ENCODE measurements at places on chromosomes 3 and 15.

- DNase-seq: no peak
These were observed 159.0 kb upstream of the IL12A start for GRCh38 chr3:159829539-159830227.

GRCh38 chr3:57086201-57086600, 25.7 kb downstream of the SPATA12 start:
- DNase-seq: no peak

DNA sequence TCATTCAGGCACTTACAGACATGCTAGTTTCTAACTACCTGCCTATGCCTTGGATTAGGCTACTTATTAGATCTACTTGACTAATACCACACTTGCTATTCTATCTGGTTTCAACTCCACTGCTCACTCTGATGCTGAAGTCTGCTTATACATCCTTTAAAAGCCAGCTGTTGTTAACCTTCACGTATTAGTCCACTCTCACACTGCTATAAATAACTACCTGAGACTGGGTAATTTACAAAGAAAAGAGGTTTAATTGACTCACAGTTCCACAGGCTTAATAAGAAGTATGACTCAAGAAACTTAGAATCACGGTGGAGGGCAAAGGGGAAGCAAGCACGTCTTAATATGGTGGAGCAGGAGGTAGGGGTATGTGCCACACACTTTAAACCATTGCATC, 47.7 kb upstream of the ANKRD28 start:
- no peak for DNase-seq

GRCh38 chr3:127411083-127411727, 123.4 kb upstream of the PRR20G start:
- DNase-seq: peak; percentile 18

DNA sequence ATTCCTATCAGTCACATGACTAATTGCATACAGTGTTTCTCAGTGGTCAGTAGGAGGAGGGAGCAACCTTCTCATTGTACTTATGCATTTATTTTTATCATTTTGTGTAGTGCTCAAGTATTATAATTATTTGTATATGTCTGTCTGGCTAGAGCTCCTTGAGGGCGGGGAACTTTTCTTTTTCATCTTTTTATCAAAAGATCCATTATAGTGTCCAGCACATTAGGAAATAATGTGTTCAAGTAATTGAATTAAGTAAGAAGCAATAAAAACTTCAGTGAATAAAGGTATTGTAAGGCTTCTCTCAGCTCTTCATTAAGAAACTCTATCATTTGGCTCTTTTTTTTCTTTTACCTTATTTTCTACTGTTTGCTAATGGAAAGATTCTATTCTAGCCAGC, 18.8 kb downstream of the FGF7 start:
- no peak for DNase-seq

GRCh38 chr15:29685156-29686078, 136.9 kb downstream of the TJP1 start:
- no peak for DNase-seq

GRCh38 chr3:43872301-43872700, 181.6 kb downstream of the ABHD5 start:
- DNase-seq: no peak

DNA sequence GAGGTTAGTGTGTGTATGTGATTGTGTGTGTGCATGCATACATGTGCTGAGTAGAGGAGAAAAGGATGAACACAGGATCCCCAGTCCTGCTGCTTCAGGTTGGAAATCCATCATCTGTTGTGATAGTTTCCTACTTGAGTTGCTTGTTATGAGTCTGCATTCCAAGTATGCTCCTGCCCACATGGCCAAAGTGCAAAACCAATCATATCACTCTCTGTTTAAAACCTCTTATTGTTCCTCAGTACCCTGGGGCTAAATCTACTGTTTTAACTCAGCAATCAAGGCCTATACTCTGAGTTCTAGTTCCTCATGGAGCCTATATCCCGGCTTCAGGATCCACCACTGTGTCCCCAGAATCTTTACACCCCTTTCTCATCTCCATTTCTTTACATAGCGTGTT, 139.9 kb upstream of the TLE3 start:
- no peak for DNase-seq

GRCh38 chr15:29677455-29677854, 144.8 kb downstream of the TJP1 start:
- no peak for DNase-seq

GRCh38 chr15:50523851-50524251, 22.6 kb downstream of the USP50 start:
- no peak for DNase-seq

- no peak for DNase-seq
These were observed 272.7 kb upstream of the RGMA start for GRCh38 chr15:93361703-93362102.

GRCh38 chr15:68107142-68107541, 53.0 kb downstream of the PIAS1 start:
- no peak for DNase-seq

GRCh38 chr15:72237853-72238224, 6.8 kb upstream of the PKM start:
- DNase-seq: no peak

- no peak for DNase-seq
These were observed 10.6 kb upstream of the ITPKA start for GRCh38 chr15:41483115-41483514.

GRCh38 chr3:156978481-156978961, 152.4 kb downstream of the LEKR1 start:
- no peak for DNase-seq

DNA sequence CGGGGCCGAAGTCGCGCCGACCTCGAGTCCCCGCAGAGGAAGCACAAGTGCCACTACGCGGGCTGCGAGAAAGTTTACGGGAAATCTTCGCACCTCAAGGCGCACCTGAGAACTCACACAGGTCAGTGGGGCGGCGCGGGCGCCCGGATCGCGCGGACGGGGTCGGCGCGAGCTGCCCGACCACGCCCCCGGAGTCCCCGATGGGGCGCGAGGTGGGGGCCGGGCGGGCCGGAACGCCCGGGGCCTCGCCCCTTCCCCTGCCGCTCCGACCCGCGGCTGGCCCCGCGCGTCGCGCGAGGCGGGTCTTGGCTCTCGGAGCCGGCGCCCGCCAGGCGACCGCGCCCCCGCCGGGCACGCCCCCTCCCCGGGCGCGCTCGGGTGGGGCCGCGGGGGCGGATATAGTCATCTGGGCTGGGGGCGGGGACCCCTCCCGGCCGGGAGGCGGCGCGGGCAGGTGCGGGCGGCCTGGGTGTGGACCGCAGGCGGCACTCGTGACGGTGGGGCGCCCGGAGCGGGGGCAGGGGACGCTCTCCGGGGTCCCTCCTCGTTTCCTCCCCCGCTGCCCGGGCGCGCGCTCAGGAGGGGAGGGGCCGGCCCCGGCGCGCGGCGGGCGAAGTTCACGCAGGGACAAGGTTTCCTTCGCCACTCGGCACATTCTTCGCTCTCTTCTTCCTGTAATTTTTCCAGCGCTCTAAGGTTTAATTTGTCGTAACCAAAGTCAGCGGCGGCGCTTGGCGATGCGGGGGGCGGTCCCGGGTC, 1.2 kb downstream of the KLF13 start:
- no peak for DNase-seq

DNA sequence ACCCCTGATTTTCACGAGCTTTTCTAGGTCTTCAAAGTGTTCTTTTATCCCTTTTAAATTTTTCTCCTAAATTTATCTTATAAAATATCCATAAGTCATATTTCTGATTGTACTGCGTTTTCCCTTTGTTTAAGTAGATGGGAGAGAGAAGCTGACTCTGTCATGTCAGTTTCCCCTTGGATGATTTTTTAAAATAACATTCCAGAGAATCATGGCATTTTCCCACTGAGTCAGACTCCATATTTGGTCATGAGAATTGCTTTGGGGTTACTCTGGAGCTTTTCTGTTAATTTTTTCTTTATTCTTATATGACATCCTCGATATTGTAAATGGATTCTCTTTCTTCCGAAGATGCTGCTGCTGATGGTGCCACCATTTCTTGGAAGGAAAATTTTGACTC, 28.6 kb upstream of the UMPS start:
- no peak for DNase-seq

- DNase-seq: no peak
These were observed 72.3 kb downstream of the TAMM41 start for GRCh38 chr3:11774296-11774877.

- no peak for DNase-seq
These were observed 79.1 kb downstream of the VGLL4 start for GRCh38 chr3:11564577-11565001.

All from NCI-H1092 (cell line).